ENCODE measurements at places on chromosomes 12 and 14.

DNA sequence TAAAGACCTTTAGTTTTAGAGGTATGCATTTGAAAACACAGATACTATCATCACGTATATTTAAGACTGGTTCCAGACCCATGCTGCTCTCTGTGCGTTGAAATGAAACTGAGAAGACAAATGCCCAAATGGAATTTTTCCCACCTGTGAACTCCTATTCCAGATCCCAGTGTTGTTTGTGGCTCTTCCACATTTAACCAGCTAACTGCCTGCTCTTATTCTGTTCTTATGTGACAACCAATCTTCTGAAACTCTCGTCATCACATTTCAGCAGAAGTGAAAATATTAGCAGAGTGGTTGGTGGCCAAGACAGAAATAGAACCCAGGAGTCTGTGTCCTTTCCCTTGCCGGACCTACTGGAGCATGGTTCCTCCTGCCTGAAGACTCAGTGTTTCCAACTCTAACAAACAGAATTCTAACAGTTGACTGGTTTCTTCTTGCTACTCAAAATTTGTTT lies 460.2 kb downstream of the RAD51B start:
- no peaks in the 10 kb centered on the region for H3K36me3 ChIP-seq
- no peak for DNase-seq
- no peak overlapping the region for H3K4me3 ChIP-seq
- H3K27me3 ChIP-seq, result no peaks in the 10 kb centered on the region

- no peak overlapping the region for H3K27ac ChIP-seq
- H3K27me3 ChIP-seq, result no peaks in the 10 kb centered on the region
These were observed 855.3 kb upstream of the FLRT2 start for GRCh38 chr14:84674636-84675035.

DNA sequence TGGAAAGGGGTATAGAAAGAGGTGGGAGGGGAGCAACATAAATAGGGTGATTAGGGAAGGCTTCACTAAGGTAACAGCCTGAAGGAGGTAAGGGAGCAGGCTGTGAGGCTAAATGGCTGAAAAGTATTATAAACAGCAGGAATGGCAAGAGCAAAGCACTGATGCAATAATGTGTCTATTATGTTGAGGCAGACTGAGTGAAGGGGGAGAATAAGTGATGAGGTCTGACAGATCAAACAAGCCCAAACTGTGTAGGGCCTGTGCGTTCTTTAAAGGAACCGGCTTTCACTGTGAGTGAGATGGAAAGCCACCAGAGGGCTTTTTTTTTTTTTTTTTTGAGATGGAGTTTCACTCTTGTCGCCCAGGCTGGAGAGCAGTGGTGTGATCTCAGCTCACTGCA lies 6.7 kb upstream of the VCPKMT start:
- H3K4me1 ChIP-seq, result no peaks in the 10 kb centered on the region
- H3K27ac ChIP-seq, result no peak overlapping the region
- no peaks in the 10 kb centered on the region for H3K36me3 ChIP-seq
- no peak for DNase-seq
- no peaks in the 10 kb centered on the region for H3K27me3 ChIP-seq
- H3K4me3 ChIP-seq, result no peak overlapping the region

GRCh38 chr12:58171914-58172313 lies 230.5 kb downstream of the ATP23 start:
- H3K4me1 ChIP-seq, result no peaks in the 10 kb centered on the region
- H3K27me3 ChIP-seq, result no peaks in the 10 kb centered on the region
- H3K36me3 ChIP-seq, result no peaks in the 10 kb centered on the region
- H3K27ac ChIP-seq, result no peak overlapping the region
- H3K4me3 ChIP-seq, result no peak overlapping the region

- no peaks in the 10 kb centered on the region for H3K4me1 ChIP-seq
- H3K36me3 ChIP-seq, result no peaks in the 10 kb centered on the region
- no peaks in the 10 kb centered on the region for H3K27me3 ChIP-seq
- no peak overlapping the region for H3K4me3 ChIP-seq
These were observed 104.2 kb upstream of the ABCD2 start for GRCh38 chr12:39723831-39724230.

GRCh38 chr12:23911574-23911973 lies 37.9 kb downstream of the SOX5 start:
- no peaks in the 10 kb centered on the region for H3K36me3 ChIP-seq
- H3K4me3 ChIP-seq, result no peak overlapping the region
- no peaks in the 10 kb centered on the region for H3K4me1 ChIP-seq

- H3K27me3 ChIP-seq, result no peaks in the 10 kb centered on the region
- peaks cover 10% of the 10 kb centered on the region for H3K4me1 ChIP-seq
- H3K27ac ChIP-seq, result peak overlapping the region; percentile 80
- H3K36me3 ChIP-seq, result no peaks in the 10 kb centered on the region
- no peak overlapping the region for H3K4me3 ChIP-seq
- DNase-seq, result no peak
These were observed 280.8 kb downstream of the ZFP36L1 start for GRCh38 chr14:68512088-68512487.

DNA sequence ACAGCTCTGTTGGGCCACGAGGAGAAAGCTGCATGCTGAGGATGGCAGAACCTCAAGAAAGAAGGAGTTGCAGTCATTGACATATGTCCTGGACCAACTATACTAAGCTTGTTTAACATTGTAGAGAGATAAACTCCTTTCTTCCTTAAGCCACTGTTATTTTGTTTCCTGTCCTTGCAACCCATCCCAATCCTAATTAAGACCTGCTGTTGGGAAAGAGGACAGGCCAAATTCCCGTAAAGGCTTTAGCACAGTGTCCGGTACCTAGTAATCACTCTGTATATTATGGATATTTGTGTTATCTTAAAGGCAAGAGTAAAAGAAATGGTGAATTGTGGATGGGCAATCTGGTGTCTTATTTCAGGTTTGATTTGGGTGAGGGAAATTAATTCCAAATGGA lies 53.5 kb upstream of the WSCD2 start:
- DNase-seq, result no peak
- H3K4me1 ChIP-seq, result no peaks in the 10 kb centered on the region
- no peak overlapping the region for H3K4me3 ChIP-seq
- no peaks in the 10 kb centered on the region for H3K27me3 ChIP-seq

GRCh38 chr12:90229407-90230170 lies 521.0 kb upstream of the ATP2B1 start:
- H3K27ac ChIP-seq, result no peak overlapping the region
- no peak for DNase-seq
- no peak overlapping the region for H3K4me3 ChIP-seq

GRCh38 chr12:32706335-32707024 lies 27.4 kb downstream of the DNM1L start:
- no peak overlapping the region for H3K4me3 ChIP-seq
- H3K27ac ChIP-seq, result no peak overlapping the region
- no peaks in the 10 kb centered on the region for H3K36me3 ChIP-seq
- no peak for DNase-seq
- no peaks in the 10 kb centered on the region for H3K27me3 ChIP-seq
- peaks cover 2% of the 10 kb centered on the region for H3K4me1 ChIP-seq

DNA sequence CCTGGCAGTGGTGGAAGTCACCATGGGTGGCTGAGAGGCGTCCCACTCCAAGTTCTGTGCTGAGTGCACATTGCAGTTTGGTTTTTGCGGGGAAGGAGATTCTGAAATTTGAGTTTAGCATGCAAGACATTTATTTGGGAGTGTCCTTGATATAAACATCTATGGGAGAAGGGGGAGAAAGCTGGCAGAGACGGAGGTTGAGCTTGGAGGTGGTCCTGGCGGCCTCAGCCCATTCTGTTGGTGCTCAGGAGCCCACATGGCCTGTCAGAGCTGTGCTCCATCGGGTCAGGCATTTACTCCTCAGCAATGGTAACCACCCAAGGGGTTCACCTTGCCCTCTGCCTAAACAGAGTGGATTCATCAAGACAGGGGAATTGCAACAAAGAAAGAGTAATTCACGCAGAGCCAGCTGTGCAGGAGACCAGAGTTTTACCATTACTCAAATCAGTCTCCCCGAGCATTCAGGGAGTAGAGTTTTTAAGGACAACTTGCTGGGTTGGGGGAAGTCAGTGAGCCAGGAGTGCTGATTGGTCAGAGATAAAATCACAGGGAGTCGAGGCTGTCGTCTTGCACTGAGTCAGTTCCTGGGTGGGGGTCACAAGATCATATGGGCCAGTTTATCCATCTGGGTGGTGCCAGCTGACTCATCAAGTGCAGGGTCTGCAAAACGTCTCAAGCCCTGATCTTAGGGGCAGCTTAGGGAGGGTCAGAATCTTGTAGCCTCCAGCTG lies 323.3 kb upstream of the TMEM132C start:
- peak overlapping the region; percentile 31 for H3K27ac ChIP-seq
- H3K36me3 ChIP-seq, result no peaks in the 10 kb centered on the region
- DNase-seq, result no peak
- no peaks in the 10 kb centered on the region for H3K27me3 ChIP-seq

DNA sequence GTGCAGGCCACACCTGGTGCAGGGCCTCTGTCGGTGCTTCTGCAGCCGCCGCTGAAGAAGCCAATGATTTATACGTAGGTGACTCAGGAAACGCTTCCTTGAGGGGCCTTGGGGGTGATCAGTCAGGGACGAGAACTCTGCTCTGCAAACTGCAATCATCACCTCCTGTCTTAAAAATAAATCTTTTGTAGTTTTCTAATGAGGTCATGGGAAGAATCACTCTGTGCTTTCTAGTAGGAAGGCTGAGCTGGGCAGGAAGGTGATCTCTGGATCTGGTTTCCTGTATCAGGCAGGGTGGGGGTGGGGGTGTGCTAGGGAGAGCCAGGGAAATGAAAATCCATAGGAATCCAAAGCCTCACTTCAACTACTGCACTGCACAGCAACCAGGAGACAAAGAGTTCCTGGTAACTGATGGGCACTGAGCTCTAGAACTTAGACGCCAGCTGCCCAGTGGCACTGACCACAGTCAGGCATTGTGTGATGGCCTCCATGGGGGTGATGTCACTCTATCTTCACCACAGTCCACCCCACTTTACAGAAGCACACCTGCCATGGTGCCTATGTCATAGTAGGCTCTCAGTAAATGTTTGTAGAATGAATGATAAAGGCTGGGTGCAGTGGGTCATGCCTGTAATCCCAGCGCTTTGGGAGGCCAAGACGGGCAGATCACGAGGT lies 292.4 kb upstream of the PWP1 start:
- H3K4me3 ChIP-seq, result no peak overlapping the region
- DNase-seq, result no peak
- H3K27ac ChIP-seq, result no peak overlapping the region

- no peak for DNase-seq
- no peaks in the 10 kb centered on the region for H3K27me3 ChIP-seq
- no peak overlapping the region for H3K27ac ChIP-seq
- no peaks in the 10 kb centered on the region for H3K36me3 ChIP-seq
- H3K4me3 ChIP-seq, result no peak overlapping the region
These were observed 108.2 kb upstream of the SLC38A4 start for GRCh38 chr12:46933947-46934346.

DNA sequence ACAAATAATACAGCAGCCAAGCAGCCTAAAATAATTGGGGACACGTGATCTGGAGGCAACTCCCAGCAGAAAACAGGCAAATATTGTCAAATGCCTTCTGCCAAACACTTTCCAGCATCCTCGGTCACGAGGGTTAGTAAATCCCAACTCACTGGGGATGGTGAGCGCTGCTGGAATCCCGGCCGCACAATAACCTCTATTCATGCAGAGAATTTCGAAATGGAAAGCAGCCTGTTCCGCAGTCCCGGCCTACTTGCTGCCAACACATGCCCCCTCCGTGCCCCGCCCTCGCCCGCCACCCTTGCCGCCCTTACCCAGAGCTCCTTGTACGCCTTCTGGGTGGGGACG lies 62.2 kb downstream of the RFX4 start:
- H3K36me3 ChIP-seq, result no peaks in the 10 kb centered on the region
- no peaks in the 10 kb centered on the region for H3K27me3 ChIP-seq
- DNase-seq, result peak; percentile 92
- H3K4me3 ChIP-seq, result no peak overlapping the region
- no peaks in the 10 kb centered on the region for H3K4me1 ChIP-seq

DNA sequence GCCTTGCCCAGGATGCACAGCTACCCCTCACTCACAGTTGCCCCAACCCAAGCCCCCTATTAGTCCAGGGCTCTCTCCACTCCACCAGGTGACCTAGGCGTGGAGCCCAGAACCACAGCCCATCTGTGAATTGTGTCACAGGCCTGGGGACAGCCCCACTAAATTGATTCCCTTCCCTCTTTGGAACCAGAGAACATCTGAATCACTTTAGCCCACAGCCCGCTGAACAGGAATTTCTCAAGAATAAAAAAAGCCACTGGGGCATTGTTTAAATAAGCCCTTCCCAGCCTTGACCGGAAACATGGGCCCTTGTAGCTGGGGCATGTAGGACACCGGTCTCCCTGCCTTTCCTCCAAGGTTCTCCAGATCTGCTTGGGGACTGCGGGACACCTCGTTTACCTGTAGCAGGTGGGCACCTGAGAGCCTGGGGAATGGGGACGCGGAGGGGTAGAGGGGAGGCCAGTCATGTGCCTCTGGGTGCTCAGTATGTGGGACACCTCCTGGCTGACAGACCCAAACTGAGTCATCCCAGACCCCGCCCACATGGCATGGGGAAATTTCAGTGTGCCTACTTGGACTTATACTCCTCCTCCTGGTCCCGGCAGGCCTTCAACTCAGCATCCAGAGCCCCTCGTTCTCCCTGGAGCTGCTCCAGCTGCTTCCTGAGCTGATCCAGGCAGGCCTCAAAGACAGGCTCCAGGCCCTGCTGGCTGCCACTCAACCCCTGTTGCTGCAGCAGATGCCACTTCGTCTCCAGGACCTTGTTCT lies 1.3 kb downstream of the KRT78 start:
- no peaks in the 10 kb centered on the region for H3K27me3 ChIP-seq
- DNase-seq, result no peak
- no peak overlapping the region for H3K27ac ChIP-seq
- H3K36me3 ChIP-seq, result no peaks in the 10 kb centered on the region
- H3K4me1 ChIP-seq, result no peaks in the 10 kb centered on the region

GRCh38 chr12:57334219-57334618 lies 83.2 kb upstream of the STAC3 start:
- H3K27me3 ChIP-seq, result no peaks in the 10 kb centered on the region
- H3K4me3 ChIP-seq, result no peak overlapping the region
- no peaks in the 10 kb centered on the region for H3K4me1 ChIP-seq
- DNase-seq, result no peak

- no peak overlapping the region for H3K4me3 ChIP-seq
- H3K27me3 ChIP-seq, result no peaks in the 10 kb centered on the region
- DNase-seq, result no peak
- H3K4me1 ChIP-seq, result no peaks in the 10 kb centered on the region
- no peak overlapping the region for H3K27ac ChIP-seq
- H3K36me3 ChIP-seq, result no peaks in the 10 kb centered on the region
These were observed 79.9 kb downstream of the NEDD1 start for GRCh38 chr12:96986883-96987523.

- H3K4me1 ChIP-seq, result no peaks in the 10 kb centered on the region
- H3K4me3 ChIP-seq, result no peak overlapping the region
- no peak for DNase-seq
- no peak overlapping the region for H3K27ac ChIP-seq
These were observed 373.1 kb upstream of the DDHD1 start for GRCh38 chr14:53526200-53526599.
